CMK (cell line): ENCODE measurements at places on chromosomes 1 and 21.
A peak's percentile ranks its signal among the peaks of the same experiment; 100 is the strongest.

- DNase-seq, result no peak
Observed at GRCh38 chr1:23825762-23826522, 713 bp upstream of the HMGCL start.

DNA sequence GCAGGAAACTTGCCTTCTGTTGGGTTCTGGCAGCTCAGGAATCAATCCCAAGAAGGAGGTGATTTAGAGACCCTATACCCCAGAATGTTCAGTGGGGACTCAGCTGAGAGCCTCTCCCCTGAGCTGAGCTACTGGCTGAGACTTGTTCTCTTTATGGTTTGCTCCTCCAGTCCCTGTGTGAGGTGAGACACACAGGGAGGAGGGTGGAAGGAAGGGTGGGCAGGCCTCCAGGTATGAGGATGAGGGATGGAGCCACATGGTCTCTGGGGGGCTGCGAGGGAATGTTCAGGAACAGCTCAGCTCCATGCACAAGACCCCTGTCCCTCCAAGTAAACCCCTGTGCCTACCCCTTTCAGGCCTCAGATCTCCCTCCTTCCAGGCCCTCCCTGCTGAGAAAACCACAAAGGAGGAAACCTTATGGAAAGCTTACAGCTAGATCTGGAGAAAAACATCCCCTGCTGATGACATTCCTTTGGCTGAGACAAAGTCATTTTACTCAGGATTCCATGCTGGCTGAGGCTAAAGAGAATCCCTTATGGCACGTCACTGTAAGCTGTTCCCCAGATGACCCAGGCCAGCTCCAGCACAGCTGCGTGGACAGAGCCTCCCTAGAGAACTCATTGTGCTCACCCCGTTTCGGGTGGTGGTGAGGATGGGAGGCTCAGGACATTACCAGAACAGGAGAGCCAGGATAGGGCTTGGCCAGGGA, 91.5 kb upstream of the IPO9 start:
- DNase-seq, result no peak

DNA sequence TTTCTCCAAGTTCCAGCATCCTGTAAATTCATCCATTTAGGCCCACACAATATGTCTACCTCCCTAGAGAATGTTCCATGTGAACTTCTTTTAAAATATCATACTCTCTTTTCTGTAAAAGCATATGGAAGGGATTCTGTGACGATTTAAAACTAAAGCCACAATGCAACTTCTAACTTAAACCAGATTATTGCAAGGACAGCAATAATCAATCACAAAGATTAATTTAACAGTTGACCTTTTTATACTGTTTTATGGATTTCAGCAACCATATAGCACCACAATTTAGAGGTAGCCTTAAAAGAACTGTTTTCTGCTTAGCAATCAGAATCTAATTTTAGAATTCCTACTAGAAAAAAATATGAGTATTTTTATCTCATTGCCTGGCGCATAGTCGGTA, 58.3 kb downstream of the DSCAM start:
- no peak for DNase-seq

DNA sequence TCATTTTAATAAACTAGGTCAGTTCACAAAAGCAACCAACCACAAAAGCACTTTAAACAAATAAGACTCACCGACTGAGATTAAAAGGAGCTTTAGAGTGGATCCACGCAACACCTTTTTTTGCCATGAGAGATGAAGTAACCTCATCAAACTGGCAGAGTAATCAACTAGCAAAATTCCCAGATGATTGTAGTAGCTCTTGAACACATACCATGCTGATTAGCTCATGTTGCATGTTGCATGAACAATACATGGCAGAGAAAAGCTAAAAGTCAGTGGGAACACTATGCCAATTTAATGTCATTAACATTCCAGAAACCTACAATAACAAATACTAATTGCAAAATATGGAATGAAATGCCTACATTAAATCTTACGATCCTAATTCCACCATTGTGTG, 4.1 kb downstream of the WARS2 start:
- no peak for DNase-seq

- DNase-seq, result no peak
Observed at GRCh38 chr1:223887747-223888418, 42.1 kb upstream of the TP53BP2 start.

DNA sequence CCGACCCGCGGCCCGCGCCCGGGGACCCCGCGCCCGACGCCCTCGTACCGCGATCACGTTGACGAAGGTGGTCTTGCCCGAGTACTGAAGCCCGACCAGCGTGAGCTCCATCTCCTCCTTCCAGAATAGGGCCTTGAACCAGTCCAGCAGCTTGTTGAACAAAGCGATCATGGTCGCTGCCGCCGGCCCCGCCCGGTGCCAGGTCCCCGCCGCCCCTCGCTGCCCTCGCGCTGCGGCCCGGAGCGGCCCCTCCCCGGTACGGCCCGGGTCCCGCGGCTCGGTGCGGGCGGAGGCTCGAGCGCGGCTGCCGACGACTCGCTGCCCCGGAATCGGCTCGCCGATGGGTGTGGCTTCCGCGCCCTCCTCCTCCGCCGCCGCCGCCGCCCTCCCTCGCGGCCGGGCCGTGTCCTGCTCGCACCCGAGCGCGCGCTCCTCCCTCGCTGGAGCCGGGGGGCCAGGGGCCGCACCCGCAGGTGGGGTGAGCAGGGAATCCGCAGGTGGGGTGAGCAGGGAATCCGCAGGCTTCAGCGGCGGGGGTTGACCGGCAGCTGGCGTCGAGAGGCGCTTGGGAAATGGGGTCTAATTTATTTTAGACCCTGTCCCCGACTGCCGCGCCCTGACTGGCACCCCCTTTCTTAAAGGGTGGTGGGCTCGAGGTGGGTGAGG, at the start of gene ARL8A:
Gene ARL8A (minus strand): TSS at position 336 of the 666 bp plus-strand sequence. CDS start 165 bp downstream, at position 171.
- DNase-seq, result no peak

- no peak for DNase-seq
Observed at GRCh38 chr1:162599451-162599850, 32.8 kb upstream of the DDR2 start.

DNA sequence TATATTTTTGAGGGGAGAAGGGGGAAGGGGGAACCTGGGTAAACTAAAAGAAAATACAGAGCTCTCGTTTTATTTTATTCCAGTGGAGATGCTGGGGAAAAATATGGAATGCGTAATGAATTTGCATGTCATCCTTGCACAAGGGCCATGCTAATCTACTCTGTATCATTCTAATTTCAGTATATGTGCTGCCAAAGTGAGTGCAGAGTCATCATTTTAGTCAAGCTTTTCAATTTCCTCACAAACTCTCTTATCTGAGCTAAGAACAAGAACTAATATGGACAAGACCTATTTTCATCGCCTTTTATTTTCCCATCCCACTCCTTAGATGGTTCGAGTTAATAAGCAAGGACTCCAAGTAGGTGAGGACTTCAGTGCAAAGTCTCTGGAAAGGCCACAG, 13.2 kb downstream of the ADORA3 start:
- DNase-seq, result no peak

DNA sequence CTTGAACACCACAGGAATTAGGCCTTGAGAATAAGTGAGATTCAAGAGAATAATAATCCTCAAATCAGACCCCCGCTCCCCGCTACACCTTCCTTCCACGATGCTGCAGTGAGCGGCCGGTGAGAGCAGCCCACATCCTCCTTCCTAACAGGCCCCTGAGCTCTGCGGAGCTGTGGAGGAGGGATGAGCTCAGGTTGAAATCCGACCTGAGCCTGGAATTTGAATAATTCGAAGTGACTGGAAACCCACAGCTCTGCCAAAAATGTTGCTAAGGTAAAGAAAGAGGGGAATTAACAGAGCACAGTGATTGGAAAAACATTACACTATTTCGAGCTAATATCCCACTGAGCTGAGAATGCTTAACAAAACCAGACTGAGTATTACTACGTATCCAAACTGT, 90.0 kb downstream of the URB2 start:
- no peak for DNase-seq

- no peak for DNase-seq
Observed at GRCh38 chr1:51624855-51625254, 8.0 kb downstream of the OSBPL9 start.

GRCh38 chr1:9065213-9065751, 4.2 kb downstream of the SLC2A5 start:
- no peak for DNase-seq

- no peak for DNase-seq
Observed at GRCh38 chr21:31172328-31172727, 134.1 kb upstream of the KRTAP19-8 start.

DNA sequence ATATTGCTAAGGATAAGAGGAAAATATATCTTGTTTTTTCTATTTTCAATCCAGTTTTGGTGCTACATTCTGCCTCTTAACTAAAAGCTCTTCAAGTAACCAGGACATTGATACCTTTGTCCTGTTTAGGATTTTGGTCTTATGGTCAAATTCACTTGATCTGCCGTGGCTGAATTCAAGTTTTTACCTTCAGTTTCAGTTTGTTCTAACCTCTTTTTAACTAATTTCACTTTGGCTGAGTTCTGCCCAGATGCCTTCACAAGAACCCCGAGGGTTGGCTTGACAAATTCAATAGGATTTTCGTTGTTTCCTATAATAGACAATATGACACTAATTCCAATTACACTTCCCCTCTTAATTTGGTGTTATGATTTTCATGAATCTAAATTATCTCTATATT, 84.5 kb upstream of the C1orf21 start:
- DNase-seq, result no peak

- peak; percentile 55 for DNase-seq
Observed at GRCh38 chr21:45128613-45129188, 54.3 kb downstream of the ADARB1 start.

DNA sequence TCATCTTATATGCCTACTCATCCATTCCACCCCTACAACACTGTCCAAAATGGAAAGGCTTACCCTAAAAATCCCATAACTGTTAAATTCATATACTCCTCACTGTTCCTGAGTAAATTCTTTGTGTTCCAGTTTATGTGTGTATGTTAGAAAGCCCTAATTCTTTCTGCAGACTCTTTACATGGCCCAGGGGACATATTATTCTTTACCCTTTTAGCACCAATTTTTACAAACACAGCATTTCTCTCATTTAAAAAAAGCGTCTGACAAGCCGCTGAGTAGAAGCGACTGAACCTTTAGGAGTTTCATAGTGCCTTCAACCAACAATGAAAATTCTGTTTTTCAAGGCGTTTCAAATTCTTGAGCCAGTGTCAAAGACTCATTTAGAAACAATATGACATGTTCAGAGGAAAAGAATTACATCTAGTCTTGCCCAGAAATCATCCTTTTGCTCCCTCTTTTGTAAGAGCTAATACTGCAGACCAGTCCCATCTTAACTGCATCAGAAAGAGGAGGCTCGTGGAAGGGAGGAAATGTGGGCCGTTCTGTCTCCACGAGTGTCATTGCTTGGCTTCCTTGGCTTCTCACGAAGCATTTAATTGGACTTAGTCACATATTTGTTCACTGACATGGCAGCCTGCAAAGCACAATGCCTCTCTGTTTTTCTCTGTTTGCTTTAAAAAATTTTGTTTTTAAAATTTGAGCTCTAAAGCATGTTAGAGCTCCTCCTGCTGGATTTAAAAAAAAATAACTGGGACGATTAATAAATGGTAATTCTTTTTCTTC, 21.3 kb upstream of the C1orf105 start:
- DNase-seq, result no peak

- DNase-seq, result no peak
Observed at GRCh38 chr1:56531624-56532349, 47.6 kb downstream of the PLPP3 start.

DNA sequence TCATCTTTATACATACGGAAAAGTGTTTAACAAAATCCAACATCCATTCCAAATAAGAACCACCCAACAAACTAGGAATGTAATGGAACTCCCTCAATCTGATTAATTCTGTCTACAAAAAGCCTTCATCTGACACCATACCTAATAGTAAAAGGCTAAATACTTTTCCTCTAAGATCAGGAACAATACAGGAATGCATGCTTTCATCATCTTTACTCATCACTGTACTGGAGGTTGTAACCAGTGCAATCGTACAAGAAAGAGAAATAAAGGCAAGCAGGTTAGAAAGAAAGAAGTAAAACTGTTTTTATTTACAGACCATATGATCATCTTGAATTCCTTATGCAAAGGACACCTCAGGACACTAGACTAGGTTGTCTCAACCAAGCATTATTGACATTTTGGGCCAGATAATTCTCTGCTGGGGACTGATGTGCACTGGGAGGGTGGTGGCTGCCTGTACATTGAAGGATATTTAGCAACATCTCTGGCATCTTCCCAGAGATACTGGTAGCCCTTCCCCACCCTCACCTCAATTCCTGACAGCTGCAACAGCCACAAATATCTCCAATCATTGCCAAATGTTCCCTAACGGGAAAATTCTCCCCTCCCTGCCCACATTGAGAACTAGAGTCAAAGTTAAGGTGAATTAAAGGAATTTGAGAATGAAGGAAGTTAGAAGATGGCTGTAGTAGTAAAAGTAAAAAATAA, 30.6 kb upstream of the INSL5 start:
- DNase-seq, result no peak

DNA sequence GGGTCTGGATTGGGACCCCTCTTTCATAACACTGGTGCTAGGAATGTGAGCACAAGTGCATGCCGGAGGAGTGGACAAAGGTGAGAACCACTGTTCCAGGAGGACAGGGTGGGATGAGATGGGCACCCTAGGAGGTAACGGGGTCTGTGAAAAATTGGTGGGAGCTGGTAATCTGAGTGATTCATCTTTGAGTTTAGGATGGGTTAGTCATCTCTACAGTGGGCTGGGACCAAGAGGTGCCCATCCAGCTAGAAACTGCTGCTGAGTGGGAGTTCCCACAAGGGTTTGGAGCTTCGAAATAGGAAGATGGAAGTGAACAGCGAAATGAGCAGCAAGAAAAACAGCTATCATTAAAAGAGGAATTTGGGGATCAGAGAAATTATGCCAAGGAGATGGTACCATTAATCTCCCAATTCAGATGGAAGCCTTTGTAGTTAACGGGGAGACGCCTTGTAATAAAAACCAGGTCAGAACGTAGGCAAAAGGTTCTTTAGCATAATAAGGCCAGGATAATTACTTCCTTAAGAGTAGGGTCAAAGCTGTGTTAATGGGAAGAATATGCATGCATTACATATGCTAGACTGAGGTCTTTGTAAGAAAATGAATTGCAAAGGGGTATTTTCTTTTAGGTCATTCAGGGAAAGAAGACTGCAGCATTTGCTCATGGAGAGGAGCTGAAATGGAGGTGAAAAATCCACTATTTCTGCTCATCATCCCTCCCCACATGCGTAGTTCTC, 55.5 kb downstream of the OLFML3 start:
- DNase-seq, result no peak

DNA sequence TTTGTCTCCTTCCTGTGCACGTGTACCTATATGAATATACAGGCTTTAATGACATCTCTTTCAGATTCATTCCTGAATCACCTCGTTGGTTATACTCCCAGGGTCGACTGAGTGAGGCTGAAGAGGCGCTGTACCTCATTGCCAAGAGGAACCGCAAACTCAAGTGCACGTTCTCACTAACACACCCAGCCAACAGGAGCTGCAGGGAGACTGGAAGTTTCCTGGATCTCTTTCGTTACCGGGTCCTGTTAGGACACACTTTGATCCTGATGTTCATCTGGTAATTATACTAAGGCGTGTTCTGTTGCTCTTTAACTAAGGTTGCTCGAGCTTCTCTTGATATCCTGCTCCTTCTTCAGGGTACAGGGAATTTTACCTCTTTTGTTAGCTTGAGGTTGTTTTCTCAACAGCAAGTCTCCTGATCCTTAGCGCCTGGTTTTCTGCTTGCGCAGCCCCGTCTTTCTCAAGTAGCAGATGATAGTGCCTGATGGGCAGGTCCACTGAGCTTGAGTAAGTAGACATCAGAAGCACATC, 55.1 kb downstream of the SLC22A15 start:
- no peak for DNase-seq

- DNase-seq, result no peak
Observed at GRCh38 chr1:13860031-13860430, 160.0 kb downstream of the PRDM2 start.
